Adrenal gland (tissue), 19 donors: ENCODE measurements at places on chromosomes 3 and 15. TPM values are rescaled to one million over a fixed set of nuclear protein-coding genes. Genes with fewer than 3 reads are reported as not detected.

DNA sequence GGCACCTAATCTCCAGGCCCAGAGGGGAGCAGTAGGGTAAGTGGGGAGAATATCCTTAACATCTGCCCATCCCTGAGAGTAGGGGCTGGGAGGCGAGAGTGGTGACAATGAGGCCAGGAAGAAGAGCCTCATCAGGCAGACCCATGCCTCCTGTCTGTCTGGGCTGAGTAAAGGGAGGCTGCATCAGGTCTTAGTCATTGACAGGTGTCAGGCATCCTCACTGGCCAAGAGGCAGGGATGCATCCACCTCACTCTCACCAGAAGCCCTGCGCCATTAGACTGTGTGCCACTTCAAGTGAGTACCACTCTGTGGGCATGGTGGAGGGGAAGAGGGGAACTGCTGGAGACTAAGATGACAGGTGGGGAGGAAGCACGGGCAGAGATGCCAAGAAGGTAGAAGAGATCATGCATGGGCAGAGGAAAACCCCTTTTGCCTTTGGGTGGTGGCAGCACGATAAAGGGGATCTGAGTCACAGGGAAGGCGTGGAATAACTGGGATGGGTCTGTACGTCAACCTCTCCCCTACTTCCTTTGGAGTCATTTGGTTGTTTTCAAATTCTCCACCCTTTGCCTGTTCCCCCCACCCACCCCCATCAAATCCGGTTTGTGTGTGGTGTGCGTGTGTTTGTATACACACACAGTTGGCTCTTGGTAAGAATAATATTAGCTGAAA lies 14.1 kb downstream of the ANAPC13 start:
- DNase-seq, result no peak

DNA sequence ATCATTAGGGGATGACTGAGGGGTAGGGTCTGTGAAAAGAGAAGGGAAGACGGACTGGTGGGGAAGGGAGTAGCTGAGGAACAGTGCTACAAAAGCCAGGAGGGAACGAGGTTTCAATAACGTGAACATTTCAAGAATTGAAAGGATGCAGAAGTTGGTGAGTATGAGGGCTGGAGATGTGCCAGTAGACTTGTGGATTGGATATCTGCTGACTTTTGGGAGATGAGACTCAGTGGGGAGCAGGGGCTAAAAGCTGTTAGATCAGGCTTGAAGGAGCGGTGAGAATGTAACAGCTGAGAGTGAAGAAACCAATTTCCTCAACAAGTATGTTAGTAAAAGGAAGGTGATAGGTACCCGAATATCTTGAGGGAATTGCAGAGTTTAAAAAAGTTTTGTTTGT lies 65.2 kb downstream of the GTPBP8 start:
- no peak for DNase-seq

GRCh38 chr15:60476713-60477112 lies 2.2 kb downstream of the ICE2 start:
- DNase-seq, result no peak

DNA sequence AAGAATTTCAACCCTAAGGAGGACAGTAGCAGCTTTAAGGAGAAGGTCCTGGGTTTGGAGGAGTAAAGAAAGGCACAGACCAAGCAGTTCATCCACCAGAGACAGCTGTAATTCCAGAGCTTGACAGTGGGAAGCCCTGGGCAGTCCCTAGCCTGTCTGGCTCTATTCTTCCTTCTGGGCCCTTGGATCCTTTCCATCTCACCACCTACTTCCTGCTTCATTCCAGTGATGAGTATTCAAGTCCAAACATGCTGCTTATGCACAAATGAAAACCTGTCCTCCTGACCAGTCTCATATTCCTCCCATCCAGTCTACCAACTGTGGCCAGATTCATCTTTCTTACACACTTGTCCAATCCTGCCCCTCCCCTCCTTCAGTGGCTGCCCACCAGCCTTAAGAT lies 171.4 kb downstream of the CNTN3 start:
- no peak for DNase-seq

COL7A1 gene
- total RNA-seq, result 2.3 TPM

- no peak for DNase-seq
Measured at GRCh38 chr3:41033956-41034519, 165.3 kb upstream of the CTNNB1 start.

DNA sequence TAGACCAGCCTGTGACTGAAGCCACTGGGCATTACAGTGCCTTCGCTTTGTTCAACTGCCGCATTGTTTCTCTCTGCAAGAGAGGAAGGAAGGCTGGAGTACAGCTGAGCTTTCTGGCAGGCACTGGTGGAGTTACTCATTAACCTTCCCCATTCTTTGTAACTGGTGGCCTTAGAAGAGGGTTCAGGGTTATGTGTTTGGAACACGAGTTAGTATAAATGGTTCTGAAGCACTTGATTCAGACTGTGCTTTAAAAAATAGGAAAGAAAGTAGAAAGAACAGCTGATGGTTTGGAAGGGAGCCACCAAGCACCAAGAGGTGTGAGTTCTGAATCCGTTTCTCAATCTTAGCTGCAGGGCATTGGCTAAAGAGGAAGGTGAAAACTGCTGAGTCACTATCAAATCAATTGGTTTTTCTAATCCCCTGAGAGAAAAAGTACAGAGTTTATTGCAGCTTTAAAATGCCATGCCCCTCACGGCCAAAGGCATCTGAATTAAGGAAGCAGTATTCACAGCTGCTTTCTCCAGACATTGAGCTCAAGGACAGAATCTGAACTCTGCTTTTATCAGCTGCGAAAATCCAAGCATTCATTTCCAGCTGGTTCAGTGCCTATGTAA lies 3.6 kb downstream of the HGD start:
- DNase-seq, result peak; percentile 88

DNA sequence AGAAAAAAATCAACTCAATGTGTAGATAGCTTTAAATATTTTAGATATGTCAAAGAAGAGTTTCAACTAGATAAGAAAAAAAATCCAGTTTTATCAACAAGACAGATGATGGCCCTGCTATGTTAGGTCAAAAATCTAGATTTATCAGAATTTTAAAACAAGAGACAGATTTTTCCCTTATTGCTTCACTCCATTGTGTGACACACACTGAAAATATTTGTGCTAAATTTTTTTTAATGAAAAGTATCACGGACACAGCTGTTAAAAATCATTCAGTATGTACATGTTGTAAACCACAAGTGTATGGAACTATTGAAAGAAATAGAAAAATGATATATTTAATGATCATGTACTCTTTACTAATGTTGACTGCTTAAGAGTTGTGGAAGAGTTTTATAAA lies 43.6 kb downstream of the FOXB1 start:
- DNase-seq, result no peak

DNA sequence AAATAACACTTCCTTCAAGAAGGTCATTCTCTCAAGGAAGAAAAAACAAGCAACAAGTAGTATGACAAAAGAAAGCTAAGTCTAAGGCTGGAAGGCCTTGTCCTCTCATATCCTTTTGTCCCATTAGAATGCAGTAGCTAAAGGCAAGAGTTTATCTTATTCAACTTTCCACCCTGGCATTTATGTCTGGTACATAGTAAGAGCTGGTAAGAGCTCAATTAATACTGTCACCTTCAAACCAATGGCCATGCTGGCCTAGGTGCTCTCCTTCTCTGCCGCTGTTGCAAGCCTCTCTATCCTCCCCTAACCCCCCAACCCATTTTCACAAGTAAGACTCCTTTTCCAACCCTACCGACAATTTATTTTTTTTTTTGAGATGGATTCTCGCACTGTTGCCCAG lies 81.9 kb downstream of the LRRFIP2 start:
- no peak for DNase-seq

DNA sequence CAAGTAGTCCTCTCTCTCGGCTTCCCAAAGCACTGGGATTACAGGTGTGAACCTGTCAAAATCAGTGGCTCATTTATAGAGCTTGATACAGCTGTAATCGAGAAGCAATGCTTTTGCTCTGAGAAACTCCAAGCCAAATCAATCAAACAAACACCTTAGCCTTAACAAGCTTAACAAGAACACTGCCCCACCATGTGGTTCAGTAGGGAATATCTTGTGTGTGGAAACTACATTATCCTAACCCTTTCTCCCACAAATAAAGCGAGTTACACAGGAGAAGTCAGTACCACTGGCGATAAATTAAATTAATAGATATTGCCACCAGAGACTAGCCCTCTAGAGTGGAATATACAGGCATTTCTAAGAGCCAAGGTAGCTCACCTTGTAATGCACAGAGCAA lies 13.9 kb downstream of the CDAN1 start:
- no peak for DNase-seq

- DNase-seq, result no peak
Measured at GRCh38 chr3:42070524-42070923, 20.6 kb upstream of the TRAK1 start.

- DNase-seq, result peak; percentile 77
Measured at GRCh38 chr15:66650433-66650832, 51.6 kb upstream of the SMAD6 start.

DNA sequence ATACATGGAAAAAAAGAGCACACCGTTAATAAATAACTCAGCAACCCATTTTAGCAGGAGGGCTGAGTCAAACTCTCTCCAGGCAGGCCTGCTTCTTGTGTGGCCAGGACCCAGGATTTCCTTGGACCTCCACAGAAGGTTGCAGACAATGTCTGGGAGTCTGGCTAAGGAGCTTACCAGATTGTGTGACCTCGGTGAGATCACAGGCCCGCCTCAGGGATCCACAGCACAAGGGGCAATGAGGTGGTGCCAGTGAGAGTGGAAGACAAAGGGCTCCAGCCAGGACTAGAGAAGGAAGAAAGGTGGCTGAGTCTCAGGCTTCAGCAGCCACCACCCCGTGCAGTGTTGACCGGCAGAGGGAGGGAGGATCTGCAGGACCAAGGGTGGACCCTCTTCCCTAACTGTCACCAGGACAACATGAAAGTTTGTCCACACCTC lies 32.2 kb upstream of the SEC22A start:
- no peak for DNase-seq

UBP1 gene
- 51.1 TPM for total RNA-seq

SLC22A13 gene
- not detected for total RNA-seq

- no peak for DNase-seq
Measured at GRCh38 chr3:99867594-99868310, 50.1 kb downstream of the CMSS1 start.

- no peak for DNase-seq
Measured at GRCh38 chr15:48177383-48177765, 721 bp downstream of the MYEF2 start.

GRCh38 chr3:143222505-143222904 lies 102.9 kb downstream of the CHST2 start:
- no peak for DNase-seq

GRCh38 chr3:186828340-186828739 lies 14.2 kb upstream of the ADIPOQ start:
- no peak for DNase-seq

TASOR gene
- total RNA-seq, result 38.4 TPM

GRCh38 chr15:56587686-56588085 lies 122.7 kb upstream of the MNS1 start:
- no peak for DNase-seq

DNA sequence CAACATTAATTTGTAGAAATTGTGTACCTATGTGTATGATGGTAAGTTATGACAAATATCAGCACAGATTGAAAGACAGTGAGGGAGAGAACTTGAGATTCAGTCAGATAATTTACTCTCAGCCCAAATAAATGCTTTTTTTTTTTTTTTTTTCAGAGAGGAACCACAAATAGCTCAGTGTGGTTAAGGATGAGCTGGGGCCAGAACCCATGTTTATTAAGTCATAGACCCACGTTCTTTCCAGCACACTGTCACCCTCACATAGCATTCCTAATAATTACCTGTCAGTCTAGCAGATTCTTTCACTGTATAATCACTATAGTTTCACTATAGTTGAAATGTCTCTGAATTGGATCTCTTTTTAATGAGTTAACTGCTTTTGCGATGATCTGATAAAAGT lies 246.1 kb downstream of the ZIC1 start:
- no peak for DNase-seq

DNA sequence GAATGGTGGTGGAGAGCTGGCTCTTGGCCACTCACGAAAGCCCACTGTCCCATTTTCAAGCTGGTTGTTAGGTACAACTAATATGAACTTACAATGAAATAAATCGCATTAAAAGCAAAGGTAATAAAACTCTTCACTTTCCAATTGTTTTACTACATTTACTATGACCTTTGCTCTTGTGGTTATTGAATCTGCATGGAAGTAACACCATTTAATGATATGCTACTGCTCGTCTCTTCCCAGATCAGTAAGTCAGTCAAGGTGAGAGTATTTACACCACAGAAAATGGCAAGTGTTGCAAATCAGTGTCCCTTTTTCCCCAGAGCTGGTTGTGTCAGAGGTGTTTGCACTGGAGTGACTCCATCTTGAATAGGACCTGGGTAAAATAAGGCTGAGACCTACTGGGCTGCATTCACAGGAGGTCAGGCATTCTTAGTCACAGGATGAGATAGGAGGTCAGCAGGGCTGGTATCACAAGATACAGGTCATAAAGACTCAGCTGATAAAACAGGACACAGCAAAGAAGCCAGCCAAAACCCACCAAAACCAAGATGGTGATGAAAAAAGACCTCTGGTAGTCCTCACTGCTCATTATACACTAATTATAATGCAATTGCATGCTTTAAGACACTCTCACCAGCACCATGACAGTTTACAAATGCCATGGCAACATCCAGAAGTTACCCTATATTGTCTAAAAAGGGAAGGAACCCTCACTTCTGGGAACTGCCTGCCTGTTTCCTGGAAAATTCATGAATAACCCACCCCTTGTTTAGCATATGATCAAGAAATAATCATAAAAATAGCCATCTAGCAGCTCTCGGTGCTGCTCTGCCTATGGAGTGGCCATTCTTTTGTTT lies 57.6 kb downstream of the FRMD4B start:
- no peak for DNase-seq

CFAP20DC gene
- total RNA-seq, result 2.6 TPM

DNA sequence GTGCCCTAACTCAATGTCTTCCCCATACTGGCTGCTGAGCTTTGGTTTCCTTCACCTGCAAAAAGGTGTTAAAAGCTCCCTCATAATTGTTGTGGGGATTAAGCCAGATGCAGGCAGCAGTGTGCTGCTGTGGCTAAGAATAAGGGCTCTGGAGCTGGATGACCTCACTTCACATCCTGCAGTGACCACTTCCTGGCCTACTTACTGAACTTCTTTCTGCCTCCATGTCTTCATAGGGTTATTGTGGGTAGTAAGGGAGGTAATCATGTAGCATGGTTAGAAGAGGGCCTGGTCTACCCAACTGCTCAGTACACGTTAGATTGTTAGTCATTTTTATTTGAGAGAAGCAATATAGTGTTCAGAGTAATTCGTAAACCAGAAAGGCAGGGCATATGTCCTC lies 18.4 kb downstream of the GYG1 start:
- DNase-seq, result no peak

- no peak for DNase-seq
Measured at GRCh38 chr3:32442766-32443165, 51.1 kb downstream of the CMTM7 start.

- DNase-seq, result no peak
Measured at GRCh38 chr3:9416139-9416780, 18.8 kb downstream of the SETD5 start.

ZDHHC19 gene
- total RNA-seq, result 5.0 TPM

DNA sequence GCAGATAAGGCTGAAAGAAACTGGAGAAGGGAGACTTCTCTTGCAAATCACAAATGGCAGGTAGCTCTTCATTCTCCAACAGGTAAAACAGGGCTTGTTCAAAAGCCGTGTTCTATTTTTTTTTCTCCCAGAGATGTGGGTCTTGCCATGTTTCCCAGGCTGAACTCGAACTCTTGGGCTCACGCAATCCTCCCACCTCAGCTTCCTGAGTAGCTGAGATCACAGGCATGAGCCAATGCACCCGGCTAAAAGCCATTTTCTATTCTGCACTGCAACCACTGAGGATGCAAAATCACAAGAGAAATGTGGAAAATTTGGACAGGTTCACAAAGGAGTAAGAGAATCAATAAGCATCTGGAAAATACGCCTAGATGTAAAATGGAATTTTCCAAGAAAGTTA lies 19.5 kb downstream of the EIF4E3 start:
- no peak for DNase-seq
